ENCODE measurements at places on chromosomes 5 and 9.

GRCh38 chr5:178143901-178144300, 9.8 kb downstream of the NHP2 start:
- no peak for DNase-seq

GRCh38 chr5:4362411-4362810, 766.8 kb downstream of the IRX1 start:
- DNase-seq = no peak

DNA sequence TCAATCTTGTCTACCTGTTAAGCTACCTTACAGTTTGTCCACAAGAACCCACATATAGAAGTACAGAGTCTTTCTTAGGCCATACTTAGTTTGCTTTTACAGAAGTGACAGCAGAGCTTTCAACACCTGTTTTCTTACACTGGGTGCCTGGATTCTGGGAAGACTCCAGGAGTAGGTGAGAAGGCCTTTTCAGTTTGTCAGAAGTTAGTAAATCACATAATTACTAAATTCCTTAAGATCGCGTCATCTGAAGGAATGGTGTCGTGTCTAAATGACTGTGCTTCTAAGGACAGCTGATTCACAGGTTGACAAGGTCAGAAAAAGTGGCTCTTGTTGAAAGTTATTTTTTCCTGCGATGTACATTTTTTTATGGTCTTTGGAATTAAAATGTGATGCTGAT, 97.0 kb upstream of the FAM120A start:
- no peak for DNase-seq

DNA sequence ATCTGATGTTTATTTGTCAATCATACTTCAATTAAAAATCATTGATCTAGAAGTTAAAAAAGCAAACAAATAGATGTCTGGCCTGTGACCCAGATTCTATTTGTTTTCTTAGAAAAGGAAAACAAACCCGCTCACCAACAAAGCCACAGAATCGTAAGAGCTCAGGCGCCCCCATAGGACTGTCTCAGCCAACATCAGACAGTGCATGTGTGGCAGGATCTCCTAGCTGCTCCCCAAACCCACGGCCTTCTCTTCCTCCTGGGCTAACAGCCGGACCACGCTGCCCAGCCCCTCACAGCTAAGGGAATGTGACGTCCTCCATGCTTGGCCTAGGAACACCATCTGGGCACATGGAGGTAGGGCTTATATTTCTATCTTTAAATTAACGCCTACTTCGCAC, 19.4 kb downstream of the OR2Y1 start:
- DNase-seq = no peak

GRCh38 chr9:126501383-126502331, 112.1 kb upstream of the LMX1B start:
- no peak for DNase-seq

- no peak for DNase-seq
These were observed 159.4 kb downstream of the FBN2 start for GRCh38 chr5:128378632-128379031.

DNA sequence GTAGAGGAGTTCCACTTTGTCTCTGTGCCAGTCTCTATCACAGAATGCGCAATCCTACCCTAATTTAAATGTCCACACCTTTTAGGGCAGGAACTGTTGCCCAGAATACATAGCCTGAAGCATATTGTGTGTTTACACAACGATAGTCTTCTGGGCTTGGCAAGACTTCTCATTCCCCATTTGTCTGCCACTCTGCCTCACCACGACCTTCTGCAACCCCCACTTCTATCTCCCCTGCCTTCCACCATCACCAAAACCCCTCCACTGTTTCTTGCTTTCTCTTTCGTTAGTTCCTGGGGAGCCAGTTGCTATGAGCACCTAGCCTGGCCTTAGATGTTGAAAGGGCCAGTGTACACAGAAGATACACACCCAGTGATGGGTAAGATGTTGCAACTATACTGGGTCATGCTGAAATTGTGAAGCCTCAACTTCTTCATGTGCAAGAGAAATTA, 883 bp upstream of the RNF145 start:
- peak; percentile 45 for DNase-seq

GRCh38 chr5:127585661-127586060, 63.2 kb upstream of the CTXN3 start:
- no peak for DNase-seq

DNA sequence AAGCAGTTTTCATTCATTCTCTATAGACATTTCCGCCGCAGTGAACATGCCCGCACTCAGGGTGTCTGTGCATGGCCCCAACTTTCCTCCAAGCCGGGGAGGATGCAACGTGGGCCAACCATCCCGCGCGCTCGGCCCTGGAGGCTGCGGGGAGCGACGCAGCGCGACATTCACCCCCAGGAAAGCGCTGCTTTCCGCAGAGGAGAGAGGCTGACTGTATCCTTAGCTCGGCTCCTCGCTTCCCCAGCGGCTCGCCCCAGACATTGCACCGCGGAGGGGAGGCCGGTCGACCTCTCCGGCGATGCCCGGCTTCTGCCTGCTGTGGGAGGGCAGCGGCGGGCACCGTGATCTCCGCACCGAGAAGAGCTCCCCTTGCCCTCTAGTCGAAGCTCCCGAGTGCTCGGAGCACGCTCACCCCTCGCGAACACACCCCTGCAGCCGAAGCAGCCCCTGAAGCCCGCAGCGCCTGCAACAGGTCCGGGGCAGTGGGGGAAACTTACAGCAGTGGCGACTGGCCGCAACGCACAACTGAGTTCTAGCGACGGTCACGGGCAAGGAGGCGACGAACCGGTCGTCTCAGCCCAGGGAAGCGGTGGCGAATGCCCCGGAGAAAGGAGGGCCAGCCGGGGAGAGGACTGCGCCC, 600 bp downstream of the ENC1 start:
- DNase-seq = peak; percentile 61

- no peak for DNase-seq
These were observed 123.1 kb downstream of the DENND1A start for GRCh38 chr9:123806829-123807228.

DNA sequence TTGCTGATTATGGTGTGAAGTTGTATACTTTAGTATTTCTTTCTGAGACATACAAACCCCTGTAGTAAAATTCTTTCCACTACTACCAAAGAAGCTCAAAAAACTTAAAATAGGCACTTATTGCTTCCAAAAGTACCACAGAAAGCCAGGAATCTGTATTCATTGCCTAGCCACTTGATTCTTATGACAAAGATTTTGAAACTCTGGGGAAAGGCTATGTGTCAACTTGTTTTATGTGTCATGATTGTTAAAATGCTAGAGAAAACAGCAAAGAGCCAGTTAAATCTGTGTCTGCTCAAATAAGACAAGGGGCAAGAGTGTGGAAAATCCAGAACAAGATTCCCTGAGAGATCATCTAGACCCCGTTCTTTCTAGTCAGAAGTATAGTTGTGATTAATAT, 6.0 kb downstream of the KIF2A start:
- no peak for DNase-seq

DNA sequence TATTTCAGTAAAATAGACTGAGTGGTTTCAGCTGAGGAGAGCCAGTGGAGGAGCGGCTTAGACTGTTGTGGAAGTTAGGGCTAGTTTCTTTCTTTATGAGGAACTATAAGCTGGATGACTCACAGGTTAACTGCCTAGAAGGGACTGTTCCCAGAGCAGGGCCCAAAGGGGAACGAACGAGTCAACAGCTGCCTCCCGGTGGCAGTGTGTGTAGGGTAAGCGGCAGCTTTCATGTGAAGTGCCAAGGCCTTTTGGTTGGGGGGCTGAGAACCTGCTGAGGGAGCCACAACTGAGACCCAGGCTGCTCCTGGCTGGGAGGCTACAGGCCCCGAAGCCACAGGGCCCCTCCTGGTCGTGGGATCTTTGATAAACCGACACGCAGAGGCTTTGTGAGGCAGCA, 7.0 kb downstream of the SQSTM1 start:
- no peak for DNase-seq

GRCh38 chr9:75265525-75265972, 177.2 kb downstream of the OSTF1 start:
- peak; percentile 76 for DNase-seq

GRCh38 chr9:22143799-22144625, 134.9 kb upstream of the CDKN2B start:
- DNase-seq = peak; percentile 44

DNA sequence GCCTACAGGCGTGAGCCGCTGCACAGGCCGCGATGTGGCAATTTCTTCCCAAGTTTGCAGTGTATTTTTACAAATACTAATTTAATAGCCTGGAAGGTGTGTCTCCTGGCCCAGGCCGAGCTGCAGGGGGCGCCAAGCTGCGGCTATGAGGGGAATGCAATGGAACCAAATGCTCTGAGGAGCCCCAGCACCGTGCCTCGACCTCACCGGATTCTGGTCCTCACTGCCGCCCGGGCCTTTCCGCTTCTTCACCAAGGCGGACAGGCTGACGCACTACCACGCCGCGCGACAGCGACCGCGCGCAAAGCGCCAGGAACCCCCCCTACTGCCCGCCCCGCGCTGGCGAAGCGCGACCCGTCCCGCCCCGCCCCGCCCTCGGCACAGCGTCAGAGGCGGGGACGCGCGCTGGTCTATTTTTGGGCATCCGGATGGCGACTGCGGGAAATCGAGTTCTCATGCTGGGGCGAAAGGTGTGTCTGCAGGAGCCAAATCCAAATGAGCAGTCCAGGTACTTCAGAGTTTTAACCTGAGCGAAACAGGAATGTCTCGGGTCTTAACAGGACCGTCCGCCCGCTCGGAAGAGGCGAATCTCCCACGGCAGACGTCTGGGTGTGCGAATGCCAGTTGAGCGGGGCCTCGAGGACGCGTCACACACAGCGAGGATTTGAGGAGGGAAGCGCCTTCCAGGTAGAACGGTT, 31.7 kb upstream of the PRXL2C start:
- DNase-seq = no peak

- DNase-seq = no peak
These were observed 28.1 kb upstream of the SYNPO start for GRCh38 chr5:150612405-150612804.

DNA sequence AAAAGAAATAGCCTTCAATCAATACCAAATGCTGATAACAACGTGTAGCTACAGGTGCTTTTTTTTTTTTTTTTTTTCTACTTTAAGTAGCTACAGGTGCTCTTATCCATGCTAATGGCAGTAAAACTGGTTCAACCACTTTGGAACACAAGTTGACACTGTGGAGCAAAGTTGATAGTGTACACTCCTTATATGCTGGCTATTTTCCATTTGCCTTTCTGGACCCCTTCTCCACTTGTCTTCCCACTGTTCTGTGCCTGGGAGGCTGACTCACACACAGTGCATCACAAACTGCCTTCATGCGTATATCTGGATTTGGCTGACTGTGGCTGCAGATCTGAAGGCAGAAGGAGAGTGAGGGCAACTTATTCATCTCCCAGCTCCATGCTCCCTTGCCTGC, 247.9 kb downstream of the MSX2 start:
- DNase-seq = no peak

DNA sequence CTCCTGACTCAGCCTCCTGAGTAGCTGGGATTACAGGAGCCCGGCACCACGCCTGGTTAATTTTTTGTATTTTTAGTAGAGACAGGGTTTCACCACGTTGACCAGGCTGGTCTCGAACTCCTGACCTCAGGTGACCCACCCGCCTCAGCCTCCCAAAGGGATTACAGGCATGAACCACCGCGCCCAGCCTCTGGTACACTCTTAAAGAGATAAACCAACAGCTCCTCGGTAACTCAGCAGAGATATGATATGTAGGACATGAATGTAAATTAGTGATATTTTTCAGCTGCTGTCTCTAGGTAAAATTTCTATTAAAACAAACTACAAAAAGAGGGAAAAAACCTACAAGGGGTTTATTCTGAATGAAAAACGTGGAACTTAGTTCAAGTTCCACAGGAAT, 42.8 kb upstream of the HK3 start:
- no peak for DNase-seq

GRCh38 chr5:157308836-157309465, 43.0 kb downstream of the CYFIP2 start:
- no peak for DNase-seq

DNA sequence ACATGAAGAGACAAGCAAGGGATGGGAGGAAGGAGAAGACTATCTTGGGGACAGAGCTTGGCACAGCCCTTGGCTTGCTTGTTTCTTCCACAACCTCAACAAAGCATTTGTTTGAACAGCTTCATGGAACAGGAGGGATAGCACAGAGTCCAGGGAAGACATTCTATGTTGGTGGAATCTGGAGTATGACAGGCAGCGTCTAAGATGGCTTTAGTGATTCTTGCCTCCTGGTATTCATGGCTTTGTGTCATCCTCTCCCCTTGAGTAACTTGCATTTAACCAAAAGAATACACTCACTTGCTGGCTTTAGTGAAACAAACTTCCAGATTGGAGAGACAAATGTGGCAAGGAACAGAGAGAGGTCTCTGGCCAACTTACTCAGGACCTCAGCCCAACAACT, 30.8 kb upstream of the RECK start:
- DNase-seq = no peak

GRCh38 chr9:92247296-92247695, 46.2 kb downstream of the IARS1 start:
- DNase-seq = no peak

DNA sequence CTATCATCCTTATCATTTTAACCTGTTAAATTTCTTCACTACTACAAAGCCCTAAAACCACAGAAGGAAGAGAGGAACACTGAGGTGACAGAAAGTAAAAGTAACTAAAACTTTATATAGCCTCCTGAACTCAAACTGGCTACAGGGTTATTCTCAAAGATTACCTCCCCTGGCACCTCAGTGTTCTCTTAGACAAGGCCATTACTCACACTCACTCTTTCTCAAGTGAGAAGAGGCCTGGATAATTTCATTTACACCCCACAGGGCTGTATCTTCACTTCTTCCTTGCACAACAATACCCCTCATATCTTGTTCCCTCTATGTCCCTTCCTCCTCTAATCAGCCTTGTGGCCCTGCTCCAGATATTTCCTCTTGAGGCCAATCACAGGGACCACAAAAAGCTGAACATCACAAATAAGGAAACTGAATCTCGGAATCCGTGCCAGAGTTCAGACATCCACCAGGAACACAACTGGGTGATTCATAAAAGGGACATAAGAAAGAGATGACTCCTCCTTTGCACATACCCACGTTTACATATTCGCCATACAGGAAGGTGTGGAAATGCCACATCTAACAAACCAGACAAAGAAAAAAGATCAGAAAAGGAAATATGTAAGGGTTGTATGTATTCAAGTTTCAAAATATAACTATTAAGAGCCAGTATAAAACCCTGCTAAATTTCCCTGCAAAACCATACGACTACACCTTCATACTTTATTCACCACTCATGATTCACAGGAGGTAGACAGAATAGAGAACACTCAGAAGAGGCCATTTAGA, 1.7 kb upstream of the KLHL3 start:
- no peak for DNase-seq

DNA sequence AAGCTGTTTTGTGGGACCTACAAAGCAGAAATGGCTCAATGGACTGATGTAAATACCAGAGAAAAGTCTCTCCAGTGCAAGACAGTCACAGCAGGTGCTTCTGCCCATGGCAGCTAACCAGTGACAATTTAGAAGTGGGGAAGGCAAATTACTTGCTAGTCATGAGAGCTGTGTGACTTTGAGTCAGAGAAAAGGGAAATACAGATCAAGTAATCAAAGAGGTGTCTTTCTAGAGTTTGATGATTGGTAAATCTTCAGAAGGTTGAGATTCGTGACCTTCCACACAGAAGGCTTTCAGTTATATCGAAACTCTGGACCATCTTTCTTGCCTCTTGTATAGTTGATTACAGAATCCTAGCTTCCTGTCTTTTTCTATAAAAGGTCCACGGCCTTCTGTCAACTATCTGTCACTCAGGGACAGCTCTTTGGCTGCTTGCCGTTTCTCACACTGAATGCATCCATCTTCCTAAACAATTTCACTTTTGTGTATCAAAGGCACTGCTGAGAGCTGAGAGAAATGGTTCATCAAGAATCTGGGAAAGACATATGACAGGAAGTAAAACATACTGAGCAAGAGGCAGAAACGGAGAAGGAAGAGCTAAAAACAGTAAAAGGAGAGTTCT, 993.9 kb upstream of the ACO1 start:
- no peak for DNase-seq

- DNase-seq = no peak
These were observed 12.6 kb upstream of the EXOC3 start for GRCh38 chr5:430214-430925.

Measured in NCI-H82 (cell line).